ENCODE measurements at places on chromosomes 16 and 17. TPM values are rescaled to one million over a fixed set of nuclear protein-coding genes. Genes with fewer than 3 reads are reported as not detected.

Gene TMEM101
- 30.4 TPM for total RNA-seq

Gene TMEM88
- total RNA-seq = 39.2 TPM

- no peaks in the 10 kb centered on the region for H3K27me3 ChIP-seq
- peak overlapping the region; percentile 15 for H3K27ac ChIP-seq
- peaks cover 14% of the 10 kb centered on the region for H3K4me1 ChIP-seq
- no peak for DNase-seq
- peaks cover 3% of the 10 kb centered on the region for H3K36me3 ChIP-seq
- H3K4me3 ChIP-seq = peak overlapping the region; percentile 25
Measured at GRCh38 chr16:88569614-88569984, 604 bp upstream of the ZC3H18 start.

GRCh38 chr17:42240201-42240600 lies 36.0 kb downstream of the STAT5B start:
- H3K4me1 ChIP-seq = no peaks in the 10 kb centered on the region
- DNase-seq = no peak
- no peaks in the 10 kb centered on the region for H3K36me3 ChIP-seq
- no peak overlapping the region for H3K4me3 ChIP-seq
- H3K27me3 ChIP-seq = no peaks in the 10 kb centered on the region

GRCh38 chr16:68724797-68725196 lies 12.3 kb upstream of the CDH1 start:
- no peaks in the 10 kb centered on the region for H3K4me1 ChIP-seq
- no peaks in the 10 kb centered on the region for H3K27me3 ChIP-seq
- no peak overlapping the region for H3K27ac ChIP-seq
- no peaks in the 10 kb centered on the region for H3K36me3 ChIP-seq

- no peaks in the 10 kb centered on the region for H3K4me1 ChIP-seq
- H3K27me3 ChIP-seq = no peaks in the 10 kb centered on the region
- H3K36me3 ChIP-seq = no peaks in the 10 kb centered on the region
- no peak for DNase-seq
- no peak overlapping the region for H3K4me3 ChIP-seq
Measured at GRCh38 chr16:5455110-5455509, 357.5 kb upstream of the EEF2KMT start.

GRCh38 chr16:88920618-88921590 lies 54.4 kb upstream of the PABPN1L start:
- H3K4me1 ChIP-seq = peaks cover 27% of the 10 kb centered on the region
- H3K27ac ChIP-seq = peak overlapping the region; percentile 87
- H3K36me3 ChIP-seq = no peaks in the 10 kb centered on the region
- H3K27me3 ChIP-seq = no peaks in the 10 kb centered on the region
- DNase-seq = peak; percentile 91
- H3K4me3 ChIP-seq = no peak overlapping the region

Data from endothelial cell of umbilical vein (primary cell).